Cardiac fibroblast (primary cell): ENCODE measurements at places on chromosomes 6 and 20.

- DNase-seq: peak; percentile 36
Measured at GRCh38 chr20:44598423-44599305, 16.3 kb downstream of the PKIG start.

- peak; percentile 57 for DNase-seq
Measured at GRCh38 chr6:67914419-67914818, 720.7 kb upstream of the ADGRB3 start.

DNA sequence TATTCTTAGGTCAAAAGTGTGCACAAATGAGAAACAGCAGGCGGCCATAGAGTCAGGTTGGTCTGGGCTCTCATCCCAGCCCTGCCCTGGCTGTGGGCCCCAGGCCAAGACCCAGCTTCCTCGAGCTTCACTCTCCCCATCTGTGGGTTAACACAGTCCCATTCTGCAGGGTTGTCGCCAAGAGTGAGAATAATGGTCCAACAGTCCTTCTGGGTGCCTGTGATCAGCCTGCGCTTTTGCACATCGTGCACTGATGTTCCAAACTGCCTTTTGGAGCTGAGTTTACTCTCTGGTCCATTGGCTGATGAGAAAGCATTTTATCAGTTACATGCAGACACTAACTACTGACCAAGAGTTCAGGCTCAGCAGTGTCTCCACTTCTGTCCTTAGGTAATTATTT is 82.6 kb downstream of the INSM1 start:
- DNase-seq: no peak

GRCh38 chr20:46388201-46388836 is 18.1 kb downstream of the ELMO2 start:
- no peak for DNase-seq

GRCh38 chr6:37149745-37150144 is 20.2 kb upstream of the PIM1 start:
- DNase-seq: no peak

- no peak for DNase-seq
Measured at GRCh38 chr6:45966797-45967196, 48.9 kb downstream of the CLIC5 start.

DNA sequence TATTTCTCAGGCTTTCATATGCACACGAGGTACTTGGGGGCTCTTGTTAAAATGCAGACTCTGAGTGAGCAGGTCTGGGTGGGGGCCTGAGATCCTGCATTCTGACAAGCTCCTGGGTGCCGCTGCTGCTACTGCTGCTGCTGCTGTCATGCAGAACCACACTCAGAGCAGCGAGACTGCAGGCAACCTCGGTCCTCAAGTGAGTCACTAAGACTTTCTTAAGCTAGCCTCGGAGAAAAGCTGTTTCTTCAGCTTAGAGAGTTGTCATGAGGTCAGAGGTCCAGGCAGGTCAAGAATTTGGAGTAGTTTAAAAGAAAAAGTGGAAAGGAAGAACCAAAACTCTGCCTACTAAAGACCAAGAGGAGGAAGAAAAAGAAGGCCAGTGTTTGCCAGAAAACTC is 92.9 kb downstream of the SPTLC3 start:
- peak; percentile 42 for DNase-seq

- no peak for DNase-seq
Measured at GRCh38 chr6:28248916-28249315, 3.2 kb downstream of the ZKSCAN4 start.

GRCh38 chr6:78400076-78400475 is 467.3 kb upstream of the IRAK1BP1 start:
- no peak for DNase-seq

- DNase-seq: peak; percentile 70
Measured at GRCh38 chr6:21371676-21372171, 221.8 kb upstream of the SOX4 start.

- no peak for DNase-seq
Measured at GRCh38 chr6:6908121-6908520, 199.6 kb upstream of the RREB1 start.

DNA sequence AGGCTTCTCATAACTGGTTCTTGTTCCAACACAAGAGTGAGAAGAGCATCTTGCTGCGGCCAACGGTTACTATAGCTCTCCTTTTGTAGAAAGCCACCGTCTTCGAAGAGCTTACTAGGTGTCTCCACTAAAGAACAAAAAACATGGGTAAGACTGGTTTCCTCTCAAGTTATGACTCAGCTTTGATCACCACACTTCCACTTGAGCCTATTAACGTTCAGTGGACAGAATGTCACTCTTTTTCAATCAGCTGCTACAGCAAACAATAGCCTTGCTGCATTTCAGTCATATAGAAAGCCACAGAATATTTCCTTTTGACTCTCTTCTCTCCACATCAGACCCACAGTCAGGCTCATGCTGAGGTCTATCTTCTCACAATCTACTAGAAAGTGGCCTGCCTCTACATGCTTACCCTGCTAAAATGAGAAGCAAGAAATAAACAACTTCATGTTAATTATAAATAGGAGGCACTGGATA is 243.5 kb upstream of the PREP start:
- peak; percentile 41 for DNase-seq

GRCh38 chr20:40109136-40109535 is 579.9 kb downstream of the MAFB start:
- no peak for DNase-seq

GRCh38 chr20:44552050-44552449 is 30.2 kb upstream of the SERINC3 start:
- DNase-seq: no peak

DNA sequence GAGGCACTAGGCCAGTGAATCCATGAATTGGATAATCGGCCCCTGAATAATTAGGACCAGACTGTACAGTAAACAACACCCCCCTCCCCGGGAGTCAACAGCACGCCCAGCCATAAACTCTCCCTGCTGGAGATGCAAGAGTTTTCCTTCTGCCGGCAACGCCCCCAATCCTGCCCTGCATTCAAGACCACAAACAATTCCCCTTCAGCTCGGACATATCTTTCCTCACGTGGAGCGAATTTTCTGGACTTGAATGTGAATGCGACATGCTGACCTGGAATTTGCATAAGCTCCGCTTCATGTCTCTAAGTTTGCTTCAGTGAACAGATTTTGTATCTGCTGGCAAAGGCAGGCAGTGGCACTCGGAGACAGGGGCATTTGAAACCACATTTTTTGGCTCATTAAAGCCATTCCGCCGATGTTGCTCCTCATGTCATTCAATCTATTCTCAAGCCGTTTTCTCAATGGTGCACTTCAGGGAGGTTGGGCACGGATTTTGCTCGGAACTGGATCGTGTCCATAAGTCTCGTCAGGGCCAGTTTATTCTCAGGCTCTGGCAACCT is 38.0 kb upstream of the GMPR start:
- DNase-seq: peak; percentile 9

DNA sequence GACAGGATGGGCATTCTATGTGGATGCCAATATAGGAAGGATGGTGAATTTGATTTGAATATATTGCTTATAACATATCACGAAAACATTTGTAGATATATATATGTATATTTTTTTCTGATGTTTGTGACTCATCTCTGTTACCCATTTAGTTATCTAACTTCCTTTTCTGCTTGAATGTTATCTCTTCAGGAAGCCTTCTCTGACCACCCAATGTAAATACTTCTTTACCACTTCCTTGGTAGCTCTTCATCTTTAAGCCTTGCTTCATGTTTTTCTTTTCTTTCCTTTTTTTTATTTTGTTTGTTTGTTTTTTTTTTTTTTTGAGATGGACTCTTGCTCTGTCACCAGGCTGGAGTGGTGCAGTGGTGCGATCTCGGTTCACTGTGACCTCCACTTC is 260.5 kb upstream of the EPHA7 start:
- DNase-seq: no peak

DNA sequence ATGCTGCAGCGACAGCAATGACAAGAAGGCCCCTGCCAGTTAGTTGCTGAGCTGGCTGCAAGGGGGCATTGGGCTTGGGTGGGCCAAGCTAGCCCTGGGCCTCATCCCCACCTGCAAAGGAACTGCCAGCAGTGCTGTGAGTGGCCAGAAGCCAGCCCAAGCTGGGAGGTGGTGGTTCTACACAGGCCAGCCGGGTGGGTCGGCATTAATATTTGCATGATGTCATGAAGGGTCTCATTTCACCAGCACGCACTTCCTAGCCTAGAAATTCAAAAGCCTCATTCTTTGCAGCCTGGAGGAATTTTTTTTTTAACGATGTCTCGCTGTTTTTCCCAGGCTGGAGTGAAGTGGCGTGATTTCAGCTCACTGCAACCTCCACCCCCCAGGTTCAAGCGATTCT is 62.0 kb downstream of the IYD start:
- no peak for DNase-seq

DNA sequence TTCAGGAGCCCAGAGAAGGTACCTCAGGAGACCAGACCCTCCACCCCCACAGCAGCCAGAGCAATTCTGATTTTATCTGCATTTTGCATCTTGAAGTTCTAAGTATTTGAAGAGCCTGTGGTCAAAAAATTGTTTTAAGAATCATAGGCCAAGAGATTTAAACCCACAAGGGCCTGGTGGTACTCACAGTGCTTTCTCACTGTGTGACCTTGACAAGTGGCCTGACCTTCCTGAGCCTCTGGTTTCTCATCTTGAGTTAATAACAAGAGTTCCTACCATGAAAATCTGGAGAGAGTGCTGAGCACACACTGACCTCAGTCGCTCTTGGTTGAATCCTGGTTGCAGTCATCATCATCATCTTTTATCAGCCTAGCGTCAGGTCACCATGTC is 45.4 kb upstream of the ID1 start:
- DNase-seq: no peak

DNA sequence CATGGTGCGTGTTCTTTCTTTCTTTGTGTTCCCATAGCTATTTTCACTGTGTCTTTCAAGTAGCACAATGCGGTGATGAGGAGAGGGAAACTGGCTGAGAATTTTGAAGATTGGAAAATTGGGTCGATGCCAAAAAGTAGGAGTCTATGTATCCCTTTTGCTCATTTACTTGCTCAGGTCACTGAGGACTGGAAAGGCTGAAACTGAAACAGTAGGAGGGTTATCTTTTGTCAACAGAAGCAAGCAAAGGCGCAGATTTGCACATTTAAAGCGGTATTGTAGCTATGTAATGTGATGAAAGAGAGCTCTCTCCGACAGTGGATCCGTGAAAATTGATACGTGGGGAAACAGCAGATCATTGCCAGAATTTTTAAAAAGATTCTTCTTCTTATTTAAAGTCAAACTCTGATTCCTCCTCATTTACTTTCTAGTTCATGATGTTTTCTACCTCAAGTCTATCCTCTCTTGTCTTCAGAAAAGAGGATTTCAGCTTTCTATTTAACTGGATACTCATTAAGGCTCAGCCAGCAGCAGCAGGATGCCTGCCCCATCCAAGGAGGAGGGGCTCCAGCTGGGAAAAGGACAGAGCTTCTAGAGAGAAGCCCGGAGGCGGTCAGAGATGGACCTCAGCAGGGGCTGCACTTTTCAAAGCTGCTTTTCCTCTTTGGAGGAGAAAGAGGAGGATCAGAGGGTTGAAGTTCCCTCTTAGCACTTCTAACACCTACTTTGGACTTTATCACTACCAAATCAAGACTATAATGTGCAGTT is 15.9 kb upstream of the FYN start:
- peak; percentile 53 for DNase-seq

- no peak for DNase-seq
Measured at GRCh38 chr20:21430020-21430419, 32.7 kb upstream of the NKX2-4 start.

- DNase-seq: no peak
Measured at GRCh38 chr6:52216932-52217575, 27.2 kb downstream of the IL17F start.

GRCh38 chr20:50027611-50028105 is 44.9 kb downstream of the SNAI1 start:
- peak; percentile 92 for DNase-seq

- DNase-seq: no peak
Measured at GRCh38 chr6:69022993-69023392, 387.9 kb downstream of the ADGRB3 start.

DNA sequence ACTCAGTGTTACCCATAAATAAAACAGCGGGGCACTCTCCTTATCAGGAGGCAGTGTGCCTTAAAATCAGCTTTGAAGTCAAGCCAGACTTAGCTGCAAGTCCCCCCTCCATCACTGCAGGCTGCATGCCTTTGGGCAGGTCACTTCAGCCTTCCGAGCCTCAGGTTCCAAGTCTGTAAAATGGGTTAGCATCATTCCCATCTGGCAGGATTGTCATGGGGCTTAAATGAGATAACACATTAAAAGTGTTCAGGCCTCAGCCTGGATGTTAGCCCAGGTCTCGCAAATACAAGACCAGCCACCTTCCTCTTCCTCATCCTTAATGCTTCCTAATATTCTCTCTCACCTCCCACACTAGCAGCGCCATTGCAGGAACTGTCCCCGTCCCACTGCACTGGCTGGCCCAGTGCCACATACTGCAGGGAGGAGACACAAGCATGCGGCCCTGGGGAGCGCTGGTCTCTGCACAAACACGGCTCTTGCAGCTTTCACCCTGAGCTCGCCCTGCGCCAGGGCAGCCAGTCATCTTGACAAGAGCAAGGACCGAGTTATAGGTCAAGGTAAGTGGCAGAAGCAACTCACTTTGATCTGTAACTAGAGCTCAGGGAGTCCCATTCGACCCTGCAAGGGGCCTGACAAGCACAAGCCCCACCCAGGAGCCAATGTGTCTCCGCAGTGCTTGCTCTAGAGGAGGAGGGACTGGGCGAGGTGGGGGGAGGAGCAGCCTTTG is 564.6 kb upstream of the AGPAT4 start:
- no peak for DNase-seq

GRCh38 chr20:36466089-36466488 is 75.2 kb upstream of the MYL9 start:
- no peak for DNase-seq

DNA sequence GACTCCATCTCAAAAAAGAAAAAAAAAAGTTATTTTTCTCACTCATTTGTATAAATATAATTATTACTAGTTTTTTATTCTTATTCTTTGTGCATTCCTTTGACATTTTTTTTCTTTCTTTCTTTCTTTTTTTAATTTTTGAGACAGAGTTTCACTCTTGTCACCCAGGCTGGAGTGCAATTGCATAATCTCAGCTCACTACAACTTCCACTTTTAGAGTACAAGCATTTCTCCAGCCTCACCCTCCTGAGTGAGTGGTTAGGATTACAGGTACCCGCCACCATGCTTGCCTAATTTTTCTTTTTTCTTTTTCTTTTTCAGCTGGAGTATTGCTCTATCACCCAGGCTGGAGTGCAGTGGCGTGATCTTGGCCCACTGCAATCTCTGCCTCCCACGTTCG is 51.4 kb upstream of the JARID2 start:
- no peak for DNase-seq

DNA sequence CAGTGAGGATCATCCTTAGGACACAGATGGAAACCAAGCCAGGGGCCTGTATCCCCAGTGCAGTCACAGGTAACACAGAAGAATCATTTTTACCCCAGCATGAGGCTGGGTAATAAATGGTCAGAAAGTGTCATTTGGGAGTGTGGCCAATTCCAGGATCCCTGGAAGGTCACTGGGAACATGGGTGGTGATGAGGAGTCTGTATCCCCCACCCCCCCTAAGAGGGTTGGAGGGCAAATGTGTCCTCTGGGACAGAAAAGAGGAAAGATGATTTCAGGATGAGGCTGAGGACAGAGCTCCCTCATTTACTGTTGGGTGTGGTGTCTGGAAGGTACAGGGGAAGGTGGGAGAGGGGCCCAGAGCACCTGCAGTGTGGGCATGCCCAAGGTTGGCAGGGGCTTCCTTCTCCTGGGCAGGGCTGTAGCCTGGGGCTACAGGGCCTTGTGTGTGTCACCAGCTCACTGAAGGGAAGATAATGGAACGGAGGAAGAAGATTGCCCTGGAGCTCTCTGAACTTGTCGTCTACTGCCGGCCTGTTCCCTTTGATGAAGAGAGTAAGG is 34.5 kb downstream of the PLCG1 start:
- no peak for DNase-seq

GRCh38 chr6:143867236-143867635 is 3.0 kb downstream of the ZC2HC1B start:
- no peak for DNase-seq
